ENCODE measurements at places on chromosomes 3 and 15.

- DNase-seq, result no peak
Measured at GRCh38 chr3:100297784-100298183, 36.8 kb upstream of the NIT2 start.

DNA sequence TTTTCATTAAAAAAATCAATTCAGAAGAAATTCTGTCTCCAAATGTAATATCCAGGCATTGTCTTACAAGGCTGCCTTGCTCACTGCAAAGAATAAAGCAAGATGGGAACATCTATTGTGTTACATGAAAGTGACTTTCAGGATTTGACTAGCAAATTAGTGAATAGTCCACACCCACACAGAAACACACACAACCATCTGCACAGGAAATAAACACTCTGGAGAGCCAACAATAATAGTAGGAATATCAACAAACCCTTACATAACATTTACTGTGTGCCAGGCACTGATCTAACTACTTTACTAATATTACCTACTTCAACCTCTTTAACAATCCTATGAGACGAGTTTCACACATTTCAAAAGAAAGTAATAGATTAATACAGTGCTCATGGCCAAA, 28.9 kb upstream of the ZNF385D start:
- DNase-seq, result no peak

GRCh38 chr3:27637346-27637995, 84.7 kb downstream of the EOMES start:
- DNase-seq, result no peak

GRCh38 chr15:26590676-26591075, 182.2 kb downstream of the GABRB3 start:
- no peak for DNase-seq

DNA sequence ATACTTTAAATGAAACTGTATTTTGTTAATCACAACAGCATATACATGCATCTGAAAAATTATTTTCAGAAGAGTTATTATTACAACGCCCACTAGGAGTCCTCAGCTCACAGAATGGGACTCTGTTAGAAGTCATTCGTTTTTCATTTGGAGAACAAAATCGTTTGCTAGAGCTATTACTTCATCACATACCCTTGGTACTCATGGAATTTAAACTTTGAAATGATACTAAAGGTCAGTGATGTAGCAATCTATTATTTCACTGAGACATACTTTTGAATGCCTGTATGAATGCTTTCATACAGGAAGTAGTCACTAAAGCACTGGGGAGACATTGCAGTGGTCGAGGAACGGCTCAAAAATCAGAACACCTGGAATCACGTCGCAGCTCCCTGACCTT, 198.1 kb downstream of the MBNL1 start:
- DNase-seq, result peak; percentile 43

DNA sequence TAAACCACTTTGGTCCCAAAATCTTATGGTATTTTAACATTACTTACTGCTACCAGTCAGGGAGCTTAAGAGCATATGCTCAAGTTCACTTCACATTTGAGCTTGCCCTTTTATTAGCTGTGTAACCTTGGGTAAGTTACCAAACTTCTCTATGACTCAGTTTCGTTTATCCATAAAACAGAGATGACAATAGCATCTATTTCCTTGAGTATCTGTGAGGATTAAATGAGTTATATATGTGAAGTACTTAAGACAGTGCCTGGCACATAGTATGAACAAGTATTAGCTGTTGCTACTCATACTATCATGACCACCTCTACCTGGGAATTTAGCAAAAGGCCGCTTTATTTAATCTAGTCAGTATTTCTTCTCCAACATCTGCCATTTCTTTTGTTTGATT, 5.9 kb downstream of the ATOSA start:
- no peak for DNase-seq

DNA sequence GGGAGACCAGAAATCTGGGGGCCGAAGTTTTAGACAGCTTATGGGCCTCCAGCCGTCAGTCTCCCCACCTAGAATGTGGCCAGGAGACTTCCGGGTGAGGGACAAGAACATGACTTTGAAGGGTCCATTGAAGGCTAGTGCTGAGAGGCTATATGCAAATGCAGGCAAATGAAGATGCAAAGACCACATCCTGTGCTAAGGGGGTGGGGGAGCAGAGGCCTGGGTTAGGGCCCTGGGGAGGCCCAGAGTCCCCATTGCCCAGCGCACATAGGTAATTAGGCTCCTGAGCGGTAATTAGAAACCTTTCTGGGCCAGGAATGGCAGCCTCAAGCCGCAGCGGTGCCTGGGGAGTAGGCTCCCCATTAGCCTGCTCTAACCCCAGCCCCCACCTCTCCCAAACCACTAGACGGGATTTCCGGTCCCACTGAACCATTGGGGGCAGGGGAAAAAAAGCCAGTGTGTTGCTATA, 6.8 kb downstream of the CSK start:
- peak; percentile 87 for DNase-seq

- DNase-seq, result no peak
Measured at GRCh38 chr3:78066287-78066686, 1026.4 kb downstream of the ROBO2 start.

DNA sequence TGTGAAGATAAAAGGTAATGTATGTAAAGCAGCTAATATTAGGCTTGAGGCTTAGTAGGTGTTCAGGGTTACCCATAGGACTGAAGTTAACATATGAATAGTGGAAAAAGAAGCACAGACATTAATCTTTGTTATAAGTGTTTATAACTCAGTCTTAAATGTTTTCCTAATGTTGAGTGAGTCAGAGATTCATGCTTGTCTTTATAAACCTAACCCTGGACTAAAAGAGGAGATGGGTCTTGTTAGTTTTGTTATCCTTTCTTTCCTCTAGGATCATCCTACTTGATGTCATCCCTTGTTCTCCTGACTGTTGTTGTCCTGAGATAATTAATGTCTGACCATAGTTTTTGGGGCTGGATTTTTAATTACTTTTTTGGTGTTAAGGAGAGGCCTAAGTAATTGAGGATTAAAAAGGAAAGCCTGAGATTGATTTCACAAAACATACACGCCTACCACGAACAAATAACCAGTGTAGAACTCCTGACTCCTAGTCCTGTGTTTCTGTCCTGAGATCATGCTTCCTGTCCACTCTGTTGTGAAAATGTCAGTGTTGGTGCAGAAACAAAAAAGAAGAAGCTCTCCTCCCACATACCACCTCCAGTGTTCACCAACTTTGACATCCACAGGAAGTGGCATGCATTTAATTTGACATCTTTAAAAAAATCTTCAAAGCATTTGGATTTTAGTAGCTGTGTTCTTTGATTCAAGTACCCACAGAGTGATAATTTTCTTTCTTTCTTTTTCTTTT, 8.4 kb downstream of the MITF start:
- DNase-seq, result no peak

GRCh38 chr3:82957696-82958095, 1196.3 kb upstream of the GBE1 start:
- DNase-seq, result no peak

DNA sequence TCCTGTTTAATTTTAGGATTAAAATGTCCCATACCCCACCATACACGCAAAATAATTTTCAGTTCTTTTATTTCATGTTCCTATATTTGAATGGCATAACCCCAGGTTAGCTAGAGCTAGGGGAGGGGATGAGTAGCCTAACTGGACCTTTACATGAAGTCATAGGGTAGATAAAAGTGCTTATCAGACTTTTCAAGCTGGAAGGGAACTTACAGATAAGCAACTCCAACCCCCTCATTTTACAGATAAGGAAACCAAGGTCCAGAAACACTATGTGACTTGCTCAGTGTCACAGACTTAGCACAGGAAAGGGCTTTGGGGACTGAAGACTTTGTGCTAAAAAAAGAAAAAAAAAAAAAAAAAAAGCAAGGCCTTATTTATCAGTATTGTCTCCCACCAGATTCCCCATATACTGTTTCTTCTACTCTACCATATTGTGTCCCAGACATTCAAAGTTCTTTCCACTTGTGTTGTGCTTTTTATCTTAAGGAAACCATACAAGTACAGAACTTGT, 10.6 kb upstream of the TNIK start:
- no peak for DNase-seq

DNA sequence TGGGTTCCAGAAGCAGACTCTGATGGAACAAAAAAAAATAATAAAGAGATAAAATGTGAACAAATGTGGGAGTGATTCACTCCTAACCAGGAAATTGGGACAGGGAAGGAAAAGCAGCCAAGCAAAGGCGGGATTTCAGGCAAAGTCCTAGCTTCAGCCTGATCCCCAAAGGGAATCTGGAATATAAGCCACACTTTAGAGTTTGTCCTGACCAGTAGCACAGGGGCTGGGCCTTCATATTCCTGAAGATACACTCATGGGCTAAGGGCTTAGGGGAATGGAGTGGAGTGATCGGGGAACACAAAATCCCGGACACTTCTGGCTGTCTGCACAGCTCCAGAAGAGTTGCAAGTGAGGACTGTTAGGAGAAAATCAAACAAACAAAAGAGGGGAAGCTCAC, 135.0 kb upstream of the COL8A1 start:
- no peak for DNase-seq

- no peak for DNase-seq
Measured at GRCh38 chr3:160725338-160725737, 30.7 kb upstream of the PPM1L start.

- DNase-seq, result no peak
Measured at GRCh38 chr3:17047894-17048293, 163.1 kb downstream of the PLCL2 start.

DNA sequence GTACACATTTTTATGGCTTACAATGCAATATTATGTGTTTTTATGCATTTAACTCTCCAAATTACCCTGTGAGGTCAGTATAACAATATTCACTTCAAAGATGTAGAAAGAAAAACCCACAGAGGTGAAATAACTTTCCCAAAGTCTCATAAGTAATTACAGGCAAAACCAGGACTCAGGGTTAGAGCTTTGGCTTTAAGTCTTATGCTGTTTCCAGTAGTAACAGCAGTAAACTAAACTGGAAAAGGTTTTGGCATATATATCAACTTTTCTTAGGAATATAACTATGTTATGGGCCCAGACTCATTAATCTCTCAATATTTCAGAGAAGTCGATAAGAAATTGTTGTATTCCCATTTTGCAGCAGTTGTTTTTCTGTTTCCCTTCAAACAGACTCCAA, 206.3 kb upstream of the KCNMB2 start:
- no peak for DNase-seq

DNA sequence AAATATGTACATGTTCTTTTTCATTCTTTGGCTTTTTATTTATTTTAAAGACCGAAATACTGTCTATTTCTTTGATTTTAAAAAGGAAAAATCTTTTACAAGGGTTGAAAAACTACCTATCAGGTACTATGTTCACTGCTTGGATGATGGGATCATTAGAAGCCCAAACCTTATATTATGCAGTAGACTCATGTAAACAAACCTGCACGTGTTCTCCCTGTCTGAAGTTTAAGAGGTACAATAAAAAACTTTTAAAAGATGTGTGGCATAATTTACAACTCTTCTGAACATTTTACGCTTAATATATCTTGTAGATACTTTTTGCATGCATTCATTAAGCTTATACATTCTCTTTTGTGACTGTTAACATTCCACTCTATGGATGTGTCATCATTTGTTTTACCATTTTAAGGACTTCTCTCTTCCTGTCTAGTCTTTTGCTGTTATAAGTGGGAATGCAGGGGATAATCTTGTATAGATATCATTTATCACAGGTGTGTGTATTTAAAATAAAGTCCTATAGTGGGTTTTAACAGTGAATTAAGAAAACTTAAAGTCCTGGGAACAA, 6.2 kb downstream of the MGA start:
- no peak for DNase-seq

DNA sequence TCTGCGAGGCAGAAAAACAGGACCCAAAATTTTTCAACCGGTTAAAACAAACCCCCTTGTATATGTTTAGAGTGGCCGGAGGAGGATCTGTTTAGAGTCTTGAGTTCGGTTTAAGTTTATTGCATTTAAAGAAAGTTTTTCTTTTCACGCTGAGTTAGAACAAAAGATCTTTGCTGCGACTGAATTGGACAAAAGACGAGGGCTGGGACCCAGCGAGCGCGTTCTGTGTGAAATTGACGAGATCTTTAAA, 9.8 kb downstream of the NR2F2 start:
- DNase-seq, result no peak

DNA sequence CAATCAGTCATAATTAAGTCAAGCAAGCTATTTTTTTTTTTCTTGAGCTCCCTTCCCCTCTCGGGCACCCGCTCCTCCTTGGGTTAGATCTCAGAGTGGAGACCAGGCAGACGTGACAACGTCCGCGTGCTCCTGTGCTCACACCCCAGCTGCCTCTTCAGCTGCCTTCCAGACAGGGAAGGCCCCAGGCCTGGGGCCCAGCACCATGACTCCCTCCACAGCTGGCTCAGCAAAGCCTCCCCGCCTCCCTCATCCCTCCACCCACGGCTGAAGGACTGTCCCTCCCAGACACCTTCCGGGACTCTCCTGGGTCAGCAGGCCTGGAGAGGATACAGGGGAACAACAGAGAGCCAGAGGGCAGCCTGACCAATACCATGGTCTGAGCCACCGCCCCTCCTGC, 87.9 kb upstream of the LINGO1 start:
- DNase-seq, result no peak
